Melanocyte of skin (primary cell): ENCODE measurements at places on chromosomes 16 and 17. TPM values are rescaled to one million over a fixed set of nuclear protein-coding genes. Genes with fewer than 3 reads are reported as not detected.

Gene CCL2
- 1.2 and 7.0 TPM in 2 replicates for total RNA-seq

Gene MYH3
- total RNA-seq, result 0.67 and 2.0 TPM in 2 replicates

Gene PRSS8
- total RNA-seq, result not detected in 2 replicates

Gene TBC1D28
- total RNA-seq, result not detected in 2 replicates

Gene ABCA6
- 4.5 and 4.7 TPM in 2 replicates for total RNA-seq

Gene KRT15
- not detected in 2 replicates for total RNA-seq

Gene PRR15L
- not detected in 2 replicates for total RNA-seq

Gene G6PC1
- total RNA-seq, result under 0.01 TPM in 1 of 2 replicates, not detected in the other

Gene LRRC75A
- 0.34 and 0.73 TPM in 2 replicates for total RNA-seq

Gene GP1BA
- total RNA-seq, result not detected in 2 replicates

Gene GGT6
- total RNA-seq, result not detected in 2 replicates

Gene PIK3R6
- not detected in 2 replicates for total RNA-seq

Gene PRSS53
- 0.67 and 0.93 TPM in 2 replicates for total RNA-seq

Gene TMEM114
- total RNA-seq, result not detected in 2 replicates

Gene GRAPL
- 0.67 TPM in 1 of 2 replicates, not detected in the other for total RNA-seq
